RPMI7951 (cell line): ENCODE measurements at places on chromosomes 6 and 20.
A peak's percentile ranks its signal among the peaks of the same experiment; 100 is the strongest.

- DNase-seq = no peak
Measured at GRCh38 chr6:13131935-13132661, 196.2 kb downstream of the TBC1D7 start.

GRCh38 chr6:12414096-12414675 is 124.0 kb downstream of the EDN1 start:
- no peak for DNase-seq

DNA sequence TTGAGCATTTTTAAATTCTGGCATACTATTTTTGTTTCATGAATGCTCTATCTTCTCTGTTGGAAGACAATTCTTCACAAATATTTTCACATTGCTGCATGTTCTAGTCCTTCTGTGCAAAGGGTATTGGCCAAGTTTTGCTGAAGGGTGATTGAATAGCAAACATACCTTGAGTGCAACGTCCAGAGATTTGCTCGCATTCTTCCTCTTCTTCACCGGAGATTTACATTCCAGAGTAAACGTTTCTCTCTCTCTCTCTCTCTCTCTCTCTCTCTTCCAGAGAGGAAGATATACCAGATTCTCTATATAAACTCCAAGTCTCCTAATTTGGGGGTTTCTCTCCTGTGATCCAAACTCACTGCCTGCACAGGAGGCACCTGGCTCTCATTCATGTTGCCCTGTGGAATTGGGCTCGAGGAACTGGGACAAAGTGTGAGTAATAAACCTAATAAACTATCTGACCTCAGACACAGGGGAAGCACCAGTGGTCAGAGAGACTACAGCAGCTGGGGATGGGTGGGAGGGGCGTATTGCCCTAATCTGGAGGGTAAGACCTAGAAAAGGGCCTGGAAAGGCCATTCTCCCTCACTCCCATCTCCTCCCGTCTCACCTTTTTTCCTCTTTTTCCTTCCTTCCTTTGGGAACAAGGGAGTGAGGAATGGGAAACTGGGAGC is 1.1 kb upstream of the TREML1 start:
- no peak for DNase-seq

DNA sequence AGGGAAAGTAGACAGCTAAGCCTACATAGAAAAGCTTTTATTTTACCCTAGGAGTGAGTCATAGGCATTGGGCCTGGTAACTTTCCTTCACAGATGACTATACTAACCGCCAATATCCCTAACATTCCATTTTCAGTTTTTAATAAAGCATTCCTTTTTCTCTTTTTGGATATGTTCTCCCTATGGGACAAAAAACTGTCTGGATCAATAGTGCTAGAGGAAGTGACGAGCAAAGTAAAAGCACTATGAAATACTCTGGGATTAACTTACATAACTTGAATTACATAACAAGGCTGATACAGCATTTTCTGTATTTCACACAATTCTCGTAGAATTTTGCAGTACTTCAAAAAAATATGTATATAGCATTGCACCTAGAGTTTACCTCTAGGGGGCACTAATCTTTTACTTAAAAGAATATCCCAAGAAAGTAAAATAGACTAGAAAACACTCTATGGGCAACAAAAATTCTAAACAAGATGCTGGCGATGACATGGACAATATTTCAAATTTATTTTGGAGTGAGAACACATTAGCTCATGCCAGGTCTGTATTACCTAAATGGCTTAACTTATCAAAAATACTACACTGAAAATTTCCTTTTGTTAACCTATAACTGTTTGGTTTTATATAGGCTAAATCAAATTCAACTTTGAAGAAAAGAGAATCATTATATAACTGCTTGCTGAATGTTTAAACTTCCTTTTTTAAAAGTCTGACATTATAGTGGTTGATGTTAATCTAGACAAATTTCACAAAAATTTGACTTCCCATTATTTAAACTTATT is 66.3 kb upstream of the DST start:
- peak; percentile 75 for DNase-seq

DNA sequence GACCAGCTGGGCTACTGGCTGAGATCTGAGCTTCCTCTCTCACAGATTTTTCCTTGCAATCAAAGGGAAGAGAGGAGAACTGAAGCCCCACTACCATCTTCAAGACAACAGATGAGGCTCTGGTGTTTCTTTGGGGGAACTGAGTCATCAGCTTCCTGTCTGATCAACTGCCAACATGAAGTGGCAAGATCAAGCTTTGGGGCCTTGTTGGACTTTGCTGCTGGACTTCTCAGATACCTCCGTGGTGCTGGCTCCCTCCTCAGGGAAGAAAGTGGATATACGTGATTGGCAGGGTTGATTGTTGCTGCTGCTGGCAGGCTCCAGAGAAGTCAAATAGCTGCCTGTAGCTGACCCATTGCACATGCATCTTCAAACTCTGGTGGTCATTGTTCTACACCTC is 3.6 kb upstream of the TOX2 start:
- peak; percentile 95 for DNase-seq

- no peak for DNase-seq
Measured at GRCh38 chr6:35771343-35771627, 5.1 kb upstream of the CLPSL2 start.

GRCh38 chr6:35087361-35088280 is 53.5 kb downstream of the TCP11 start:
- no peak for DNase-seq

DNA sequence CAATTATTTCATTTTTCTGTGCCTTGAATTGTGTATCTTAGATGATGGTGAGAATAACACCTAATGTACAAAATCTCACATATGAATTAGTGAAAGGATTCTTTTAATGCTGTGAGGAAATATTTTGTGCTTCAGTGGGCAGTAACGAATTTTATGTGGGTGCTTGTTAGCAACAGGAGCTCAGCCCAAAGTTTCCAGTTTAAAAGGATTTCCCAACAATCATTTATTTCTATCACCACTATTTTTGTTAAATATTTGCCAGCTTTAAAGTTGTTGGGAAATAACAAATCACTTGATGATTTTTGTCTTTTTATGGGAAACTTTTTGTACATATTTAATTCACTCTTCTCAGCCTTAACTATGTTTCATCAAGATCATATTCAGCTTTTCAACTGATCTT is 111.8 kb downstream of the QKI start:
- no peak for DNase-seq

- DNase-seq = peak; percentile 16
Measured at GRCh38 chr6:168216751-168217191, 102.8 kb downstream of the DACT2 start.
